Activated CD4-positive, alpha-beta T cell treated with anti-CD3 and anti-CD28 coated beads for 36 hours (primary cell): ENCODE measurements at places on chromosomes 2 and 18.

DNA sequence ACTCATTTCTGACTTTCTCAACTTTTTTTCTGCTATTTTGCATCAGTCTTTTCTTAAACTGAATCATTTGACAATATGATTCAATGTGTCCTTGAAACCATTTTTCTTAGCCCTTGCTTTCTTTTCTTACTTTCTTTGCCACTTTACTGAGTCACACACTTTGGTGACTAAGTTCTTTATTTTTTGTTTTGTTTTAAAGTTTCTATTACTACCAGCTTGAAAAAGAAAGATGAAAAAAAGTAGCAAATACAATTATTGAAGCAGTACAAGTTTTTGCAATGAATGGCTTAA, 116.5 kb downstream of the DOCK10 start:
- no peak for DNase-seq

DNA sequence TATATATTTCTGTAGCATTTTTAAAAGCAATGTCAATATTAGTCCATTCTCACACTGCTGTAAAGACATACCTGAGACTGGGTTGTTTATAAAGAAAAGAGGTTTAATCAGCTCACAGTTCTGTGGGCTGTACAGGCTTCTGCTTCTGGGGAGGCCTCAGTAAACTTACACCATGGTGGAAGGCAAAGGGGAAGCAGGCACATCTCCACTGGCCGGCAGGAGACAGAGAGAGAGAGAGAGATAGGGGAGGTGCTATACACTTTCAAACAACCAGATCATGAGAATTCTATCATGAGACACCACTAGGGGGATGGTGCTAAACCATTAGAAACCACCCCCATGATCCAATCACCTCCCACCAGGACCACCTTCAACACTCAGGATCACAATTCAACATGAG, 43.1 kb downstream of the CHMP3 start:
- peak; percentile 32 for DNase-seq

DNA sequence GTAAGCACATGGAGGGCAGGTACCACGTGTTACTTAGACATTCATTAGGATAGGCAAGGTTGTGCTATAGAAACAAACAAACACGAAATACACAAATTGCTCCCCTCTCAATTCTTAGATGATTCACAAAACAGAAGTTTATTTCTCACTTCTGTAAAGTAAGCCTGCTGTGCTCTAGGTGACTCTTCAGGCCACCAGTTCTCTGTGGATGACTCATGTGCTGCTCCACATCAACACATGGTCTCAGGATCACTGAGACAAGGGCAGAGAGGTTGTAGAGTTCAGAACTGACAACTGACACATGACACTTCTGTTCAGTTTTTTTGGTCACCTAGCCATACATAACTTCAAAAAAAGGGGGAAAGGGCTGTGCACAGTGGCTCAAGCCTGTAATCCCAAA, 70.6 kb downstream of the DAW1 start:
- peak; percentile 5 for DNase-seq

- no peak for DNase-seq
These were observed 17.8 kb downstream of the MAPRE3 start for GRCh38 chr2:26988058-26988860.

GRCh38 chr18:76915456-76915855, 93.1 kb downstream of the ZNF236 start:
- no peak for DNase-seq

DNA sequence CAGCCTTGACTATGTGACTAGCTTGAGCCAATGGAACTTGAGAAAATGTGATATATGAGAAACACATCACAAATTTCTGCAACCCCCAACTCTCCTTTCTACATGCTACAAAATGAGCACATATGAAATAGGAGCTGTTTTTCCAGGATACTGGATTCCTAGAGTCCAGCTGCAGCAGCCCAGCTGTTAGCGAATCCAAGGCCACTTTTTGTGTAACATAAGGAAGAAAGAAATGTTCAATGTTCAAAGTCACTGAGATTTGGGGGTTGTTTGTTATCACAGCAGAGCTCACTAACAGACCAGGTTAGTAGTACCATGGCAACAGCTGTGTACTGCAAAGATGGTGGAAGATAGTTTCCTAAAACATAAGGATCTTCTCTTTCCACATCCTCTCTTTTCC, 12.6 kb upstream of the COL6A3 start:
- no peak for DNase-seq

DNA sequence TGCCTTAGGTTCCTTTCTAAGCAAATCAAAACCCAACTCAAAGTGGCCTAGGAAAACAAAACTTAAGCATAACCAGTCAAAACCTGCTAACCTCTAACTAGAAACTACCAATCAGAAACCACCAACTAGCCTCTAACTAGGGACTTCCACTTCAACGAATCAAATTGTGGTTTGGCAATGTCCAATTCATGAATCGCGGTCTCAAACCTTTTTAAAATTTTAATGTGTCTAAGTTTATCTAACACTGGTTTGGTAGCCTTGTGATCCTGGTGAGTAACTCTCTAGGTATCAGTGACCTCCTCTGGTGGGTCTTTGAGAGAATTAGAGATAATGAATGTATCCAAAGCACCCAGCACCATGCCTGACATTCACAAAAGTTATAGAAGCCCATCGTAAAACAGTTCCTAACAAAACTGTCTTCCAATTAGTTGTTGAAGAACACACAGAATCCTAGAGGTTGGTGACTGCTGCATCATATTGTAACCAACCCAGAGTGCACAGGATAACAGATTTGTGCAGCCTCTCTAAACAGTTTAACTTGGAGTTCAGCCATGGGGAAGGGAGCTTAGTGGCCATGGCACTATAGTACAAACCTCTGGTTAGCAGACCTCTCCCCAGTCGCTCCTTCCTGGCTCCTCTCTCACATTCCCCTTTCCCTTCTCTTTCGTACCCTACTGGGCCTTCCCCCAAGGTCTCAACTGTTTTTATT, 45.2 kb upstream of the B3GNT2 start:
- DNase-seq, result no peak

DNA sequence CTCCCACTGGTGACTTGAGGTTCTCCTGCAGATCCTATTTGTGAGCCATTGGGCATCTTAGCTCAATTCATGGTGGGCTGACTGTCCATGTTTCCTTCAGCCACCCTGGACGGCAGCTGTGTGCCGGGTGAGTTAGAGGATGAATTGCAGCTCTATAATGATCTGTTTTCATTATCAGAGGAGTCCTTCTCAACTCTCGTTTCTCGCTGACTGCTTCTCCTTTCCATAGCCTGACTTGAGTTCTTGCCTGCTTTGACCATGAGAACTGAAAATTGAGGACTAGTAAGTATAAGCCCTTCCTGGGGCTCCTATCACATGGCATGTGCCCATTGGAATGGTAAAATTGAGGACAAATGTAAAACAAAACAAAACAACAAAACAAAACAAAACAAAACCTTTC, 121.8 kb downstream of the CDC42EP3 start:
- no peak for DNase-seq

DNA sequence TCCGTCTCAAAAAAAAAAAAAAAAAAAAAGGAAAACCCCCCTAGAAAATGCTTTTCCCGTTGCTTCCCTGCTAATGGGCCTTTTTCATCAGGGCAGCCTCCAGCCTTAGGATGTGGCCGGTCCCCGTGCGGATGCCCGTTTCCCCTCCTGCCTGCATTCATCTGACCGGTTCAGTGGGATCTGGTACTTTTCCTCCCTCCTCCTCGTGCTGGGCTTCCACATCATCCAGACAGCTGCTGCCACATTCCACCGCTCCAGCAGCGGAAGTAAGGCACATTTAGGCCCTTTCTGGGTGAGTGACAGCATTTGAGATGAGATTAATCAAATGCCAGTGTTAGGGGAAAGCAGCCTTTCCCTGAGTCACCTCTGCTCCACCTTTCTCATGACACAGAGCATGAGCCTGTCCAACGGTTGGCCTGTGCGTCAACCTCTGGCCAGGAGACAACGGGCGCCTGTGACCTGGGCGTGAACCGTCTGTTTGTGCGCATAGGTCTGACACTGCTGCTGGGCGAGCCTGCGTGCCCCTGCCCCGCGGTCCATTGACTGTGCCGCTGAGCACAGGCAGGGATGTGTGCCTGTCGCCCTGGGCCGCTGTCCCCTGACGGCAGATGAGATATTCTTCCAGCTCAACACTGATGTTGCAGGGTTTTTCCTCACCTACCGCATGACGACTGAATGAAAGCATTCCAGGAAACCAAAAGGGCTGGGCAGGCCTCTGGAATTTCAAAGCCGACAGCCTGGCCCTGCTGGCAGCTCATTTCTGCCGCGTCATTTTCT, 174.0 kb downstream of the TGIF1 start:
- peak; percentile 68 for DNase-seq

DNA sequence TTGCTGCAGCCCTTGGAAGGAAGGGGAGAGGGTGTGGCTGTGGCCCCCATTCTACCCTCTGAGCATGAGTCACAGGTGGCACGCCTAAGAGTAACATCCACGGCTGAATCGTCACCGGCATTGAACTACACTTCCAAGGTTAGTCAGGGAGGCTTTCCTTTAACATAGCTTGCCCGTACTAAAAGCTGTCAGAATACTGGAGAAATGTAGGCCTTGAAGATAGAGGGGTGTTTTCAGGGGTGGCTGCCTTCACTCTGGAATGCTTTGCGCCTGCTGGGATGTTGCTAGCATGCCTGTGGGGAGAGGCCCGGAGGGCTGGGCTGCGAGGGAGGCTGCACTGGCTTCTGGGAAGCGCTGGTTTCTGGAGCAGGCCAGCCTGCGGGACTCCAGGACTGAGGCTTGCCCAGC, 333.7 kb downstream of the AGAP1 start:
- no peak for DNase-seq

GRCh38 chr2:201470821-201471731, 19.5 kb downstream of the STRADB start:
- no peak for DNase-seq

- peak; percentile 81 for DNase-seq
These were observed 5.4 kb downstream of the IL1R1 start for GRCh38 chr2:102147935-102148334.

DNA sequence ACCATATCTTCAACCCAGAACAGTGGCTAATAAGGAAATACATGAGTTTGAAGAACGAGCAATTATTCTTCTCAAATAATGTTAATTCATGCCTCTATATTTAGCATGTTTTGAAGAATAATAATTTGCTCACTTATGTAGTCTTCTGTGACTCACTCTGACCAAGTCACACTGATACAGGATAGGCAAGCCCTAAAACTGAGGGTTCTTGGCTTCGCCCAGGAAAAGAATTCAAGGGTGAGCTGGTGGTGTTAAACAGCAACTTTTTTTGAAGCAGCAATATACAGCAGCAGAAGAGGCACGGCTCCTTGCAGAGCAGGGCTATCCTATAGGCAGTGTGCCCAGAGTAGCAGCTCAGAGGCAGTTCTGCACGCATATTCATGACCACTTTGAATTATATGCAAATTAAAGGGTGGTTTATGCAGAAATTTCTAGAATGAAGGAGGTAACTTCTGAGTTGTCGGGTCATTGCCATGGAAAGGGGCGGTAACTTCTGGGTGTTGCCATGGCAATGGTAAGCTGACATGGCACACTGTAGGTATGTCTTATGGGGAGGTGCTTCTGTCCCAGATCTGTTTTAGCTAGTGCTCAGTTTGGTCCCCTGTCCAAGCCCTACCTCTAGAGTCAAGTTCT, 200.6 kb downstream of the RND3 start:
- DNase-seq, result no peak

DNA sequence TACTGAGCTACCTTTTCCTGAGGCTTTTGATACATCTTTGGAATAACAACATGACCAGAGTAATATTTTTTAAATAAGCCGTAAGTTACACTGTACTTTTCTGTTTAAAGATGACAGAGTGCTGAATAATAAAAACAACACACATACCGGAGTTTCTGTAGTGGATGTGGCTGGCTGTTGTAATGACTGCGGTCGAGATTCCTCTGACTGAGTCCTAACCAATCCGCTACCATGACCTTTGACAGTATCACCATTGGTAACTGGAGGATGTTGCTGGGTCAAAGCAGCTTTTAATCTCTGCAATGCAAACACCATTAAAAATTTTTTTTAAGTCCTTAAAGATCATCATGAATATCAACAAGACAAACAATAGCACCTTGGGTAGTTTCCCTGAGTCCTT, 70.7 kb downstream of the ATF2 start:
- DNase-seq, result no peak

GRCh38 chr18:68262690-68263294, 452.1 kb downstream of the TMX3 start:
- no peak for DNase-seq
